Fibroblast of upper back skin (primary cell): ENCODE measurements at places on chromosomes 6 and 20.

- DNase-seq = no peak
Measured at GRCh38 chr6:84774985-84775284, 10.5 kb upstream of the TBX18 start.

DNA sequence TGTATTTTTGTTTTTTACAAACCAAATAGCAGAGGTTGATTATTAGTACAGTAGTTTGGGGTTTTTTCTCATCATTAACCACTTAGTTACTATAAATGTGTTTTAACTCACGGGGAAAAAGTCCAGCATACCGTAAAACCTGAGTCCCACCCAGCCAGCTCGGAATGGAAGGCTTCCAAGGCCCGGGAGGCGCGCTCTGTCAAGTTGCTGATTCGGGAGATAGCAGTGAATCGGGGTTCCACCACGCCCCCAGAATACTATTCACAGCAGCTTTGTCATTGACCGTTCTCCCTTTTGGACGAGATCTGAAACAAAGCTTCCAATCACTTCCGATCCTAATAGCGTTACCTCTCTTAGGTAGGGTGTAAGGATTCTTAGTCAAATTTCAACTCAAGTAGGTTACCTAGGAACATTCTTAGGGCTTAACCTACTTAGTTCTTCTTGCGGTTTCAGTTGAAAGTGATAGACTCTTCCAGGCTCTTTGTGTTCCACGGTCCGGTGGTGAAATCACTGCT is 232.8 kb upstream of the QKI start:
- no peak for DNase-seq

DNA sequence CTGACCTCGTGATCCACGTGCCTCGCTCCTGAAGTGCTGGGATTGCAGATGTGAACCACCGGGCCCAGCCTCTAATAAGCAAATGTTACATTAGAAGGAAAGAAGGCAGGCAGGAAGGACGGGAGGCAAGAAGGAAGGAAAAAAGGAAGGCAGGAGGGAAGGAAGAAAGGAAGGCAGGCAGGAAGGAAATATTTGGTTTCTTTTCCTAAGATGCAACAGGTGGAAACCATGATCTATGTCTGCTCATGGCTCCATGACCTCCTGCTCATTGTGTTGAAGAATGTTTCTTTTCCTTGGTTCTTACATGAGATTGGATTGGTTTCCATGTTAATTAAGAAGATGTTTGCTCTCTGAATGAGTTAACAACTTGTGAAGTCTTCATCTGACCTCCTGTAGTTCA is 91.8 kb upstream of the SNX9 start:
- no peak for DNase-seq

GRCh38 chr6:18503593-18504231 is 116.6 kb downstream of the RNF144B start:
- peak; percentile 81 for DNase-seq

DNA sequence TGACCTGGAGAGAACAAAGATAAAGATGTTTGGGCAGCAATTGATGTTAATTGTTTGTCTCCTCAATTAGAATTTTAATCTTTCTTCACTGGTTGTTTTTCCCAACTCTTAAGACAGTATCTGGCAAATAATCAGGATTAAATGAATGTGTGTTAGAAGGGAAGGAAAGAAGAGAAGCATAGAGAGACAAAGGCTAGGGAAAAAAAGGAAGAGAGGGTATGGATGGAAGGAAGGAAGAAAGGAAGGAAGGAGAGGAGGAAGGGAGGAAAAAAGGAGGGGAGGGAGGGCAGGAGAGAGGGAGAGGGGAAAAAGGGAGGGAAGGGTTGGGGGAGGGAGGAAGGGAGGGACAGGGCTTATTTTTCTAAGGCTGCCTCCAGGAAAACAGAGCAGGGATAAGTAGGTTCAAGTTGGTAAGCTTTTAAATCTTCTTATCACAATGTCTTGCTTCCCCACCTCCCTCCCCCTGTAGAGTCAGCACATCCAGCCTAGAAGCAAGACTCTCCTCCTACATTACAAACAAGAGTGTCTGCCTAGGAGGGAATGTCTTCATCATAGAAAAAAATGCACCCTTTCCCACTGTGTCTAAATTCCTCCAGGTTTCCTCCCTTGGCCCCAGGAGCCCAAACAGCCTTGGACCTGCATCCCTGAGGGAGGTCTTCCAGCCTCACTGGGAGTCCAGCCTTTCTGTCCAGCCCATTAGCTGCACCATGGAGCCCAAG is 447.8 kb upstream of the JARID2 start:
- DNase-seq = peak; percentile 58

DNA sequence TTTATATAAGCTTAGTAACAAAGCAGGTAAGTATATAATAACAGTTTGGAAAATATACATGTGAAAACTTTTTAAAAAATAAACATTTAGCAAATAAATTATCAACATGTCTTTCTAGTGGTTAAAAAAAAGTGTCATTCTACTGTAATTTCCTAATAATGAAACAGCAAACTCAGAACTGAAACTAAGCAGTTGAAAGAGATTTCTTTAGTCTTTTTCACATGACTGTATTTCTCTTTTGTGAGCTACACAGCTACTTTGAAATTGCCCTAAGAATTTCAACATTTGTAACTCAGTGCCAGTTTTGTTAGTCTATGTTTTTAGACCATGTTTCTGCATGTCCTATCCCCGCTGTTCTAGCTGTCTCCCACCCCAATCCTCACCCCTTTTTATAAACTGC is 28.4 kb upstream of the SDHAF4 start:
- DNase-seq = no peak

- DNase-seq = peak; percentile 23
Measured at GRCh38 chr6:110999634-111000270, 17.9 kb downstream of the RPF2 start.

- no peak for DNase-seq
Measured at GRCh38 chr20:57103146-57103800, 163.2 kb downstream of the BMP7 start.

- DNase-seq = peak; percentile 49
Measured at GRCh38 chr6:154156135-154156896, 117.3 kb downstream of the OPRM1 start.

- no peak for DNase-seq
Measured at GRCh38 chr6:129812145-129812777, 48.9 kb downstream of the TMEM244 start.

- DNase-seq = peak; percentile 89
Measured at GRCh38 chr6:166598441-166599138, 12.1 kb upstream of the RAMACL start.

DNA sequence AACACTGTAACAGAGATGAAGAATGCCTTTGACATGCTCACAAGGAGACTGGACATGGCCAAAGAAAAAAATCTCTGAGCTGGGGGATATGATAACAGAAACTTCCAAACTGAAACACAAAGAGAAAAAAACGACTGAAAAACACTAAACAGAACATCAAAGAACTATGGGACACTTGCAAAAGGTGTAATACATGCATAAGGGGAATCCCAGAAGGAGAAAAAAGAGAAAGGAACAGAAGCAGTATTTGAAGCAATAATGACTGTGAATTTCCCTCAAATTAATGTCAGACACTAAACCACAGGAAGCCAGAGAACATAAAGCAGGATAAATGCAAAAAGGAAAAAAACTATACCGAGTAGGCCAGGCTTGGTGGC is 117.4 kb upstream of the ARID1B start:
- no peak for DNase-seq

DNA sequence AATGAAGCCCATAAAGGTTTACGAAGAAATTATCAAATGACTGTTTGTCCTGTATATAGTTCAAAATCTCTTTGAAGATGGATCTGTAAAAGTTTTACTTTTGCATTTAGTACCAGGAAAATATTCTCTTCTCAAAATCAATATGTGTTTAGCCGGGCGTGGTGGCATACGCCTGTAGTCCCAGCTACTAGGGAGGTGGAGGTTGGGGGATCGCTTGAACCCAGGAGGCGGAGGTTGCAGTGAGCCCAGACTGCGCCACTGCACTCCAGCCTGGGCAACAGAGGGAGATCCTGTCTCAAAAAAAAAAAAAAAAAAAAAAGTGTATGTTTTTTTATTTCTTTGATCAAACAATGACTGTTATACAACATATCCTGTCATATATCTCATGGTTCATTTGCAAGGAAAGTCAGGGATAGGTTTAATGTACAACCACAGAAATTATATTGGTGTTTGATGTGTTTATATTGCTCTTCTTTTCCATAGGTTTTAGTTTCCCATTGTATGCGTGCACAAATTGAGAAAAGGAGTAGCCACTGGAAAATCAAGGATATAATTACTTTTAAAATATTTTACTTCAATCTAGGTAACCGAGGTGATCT is 40.1 kb downstream of the SOX4 start:
- no peak for DNase-seq

- no peak for DNase-seq
Measured at GRCh38 chr6:111087871-111088667, 766 bp downstream of the SLC16A10 start.

DNA sequence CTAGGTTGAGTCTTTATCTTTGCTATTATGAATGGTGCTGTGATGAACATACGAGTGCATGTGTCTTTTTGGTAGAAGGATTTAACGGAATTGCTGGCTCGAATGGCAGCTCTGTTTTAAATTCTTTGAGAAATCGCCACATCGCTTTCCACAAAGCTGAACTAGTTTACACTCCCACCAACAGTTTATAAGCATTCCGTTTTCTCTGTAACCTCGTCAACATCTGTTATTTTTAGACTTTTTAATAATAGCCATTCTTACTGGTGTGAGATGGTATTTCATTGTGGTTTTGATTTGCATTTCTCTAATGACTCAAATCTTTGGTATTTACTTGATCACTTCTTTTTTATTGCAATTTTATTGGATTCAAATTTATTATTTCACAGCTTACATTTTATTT is 117.4 kb upstream of the HDGFL1 start:
- DNase-seq = peak; percentile 40

DNA sequence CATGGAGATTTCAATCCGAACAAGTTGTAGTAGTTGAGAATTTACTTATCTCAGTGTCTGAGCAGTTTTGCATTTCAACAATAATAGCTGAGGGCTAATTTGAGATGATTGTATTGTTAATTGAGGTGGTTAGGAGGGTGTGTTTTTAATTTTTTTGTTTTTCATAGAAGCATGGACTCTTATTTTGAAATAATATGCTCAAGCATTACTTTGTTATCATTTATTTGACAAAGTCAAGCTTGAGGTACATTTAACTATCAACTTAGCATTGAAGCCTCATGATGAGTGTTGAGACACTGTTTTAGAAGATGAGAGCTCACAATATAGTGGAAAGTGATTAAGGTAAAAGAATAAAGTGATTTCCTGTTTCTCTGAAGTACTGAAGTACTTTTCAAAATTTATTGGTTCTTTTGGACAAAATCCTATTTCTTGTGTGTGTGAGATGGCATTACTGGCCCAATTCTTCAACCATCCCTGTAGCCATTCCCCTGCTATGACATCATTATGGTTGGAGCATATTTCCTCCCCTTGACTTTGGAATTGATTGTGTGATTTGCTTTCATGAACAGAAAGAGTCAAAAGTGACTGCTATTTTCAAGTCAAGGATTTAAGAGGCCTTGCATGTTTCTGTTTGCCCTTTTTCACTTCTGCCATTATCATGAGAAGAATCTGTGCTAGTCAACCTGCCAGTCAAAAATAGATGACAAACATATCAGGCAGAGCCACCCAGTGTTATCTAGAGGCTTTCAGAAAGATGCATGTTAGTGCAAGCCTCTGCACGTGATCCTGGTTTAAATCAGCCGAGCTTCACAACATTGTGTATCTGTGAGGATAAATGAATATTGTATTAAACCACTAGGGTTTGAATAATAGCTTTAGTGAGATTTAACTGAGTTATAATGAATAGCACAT is 1112.3 kb upstream of the CITED2 start:
- DNase-seq = peak; percentile 62

- no peak for DNase-seq
Measured at GRCh38 chr6:146551545-146551944, 7.9 kb downstream of the RAB32 start.

GRCh38 chr6:15504040-15504495 is 158.8 kb downstream of the DTNBP1 start:
- no peak for DNase-seq

- peak; percentile 35 for DNase-seq
Measured at GRCh38 chr6:44309092-44309491, 4.1 kb downstream of the AARS2 start.

- no peak for DNase-seq
Measured at GRCh38 chr6:90596967-90597539, 10.2 kb upstream of the MAP3K7 start.

GRCh38 chr6:41371461-41371991 is 36.1 kb downstream of the NCR2 start:
- DNase-seq = peak; percentile 45

DNA sequence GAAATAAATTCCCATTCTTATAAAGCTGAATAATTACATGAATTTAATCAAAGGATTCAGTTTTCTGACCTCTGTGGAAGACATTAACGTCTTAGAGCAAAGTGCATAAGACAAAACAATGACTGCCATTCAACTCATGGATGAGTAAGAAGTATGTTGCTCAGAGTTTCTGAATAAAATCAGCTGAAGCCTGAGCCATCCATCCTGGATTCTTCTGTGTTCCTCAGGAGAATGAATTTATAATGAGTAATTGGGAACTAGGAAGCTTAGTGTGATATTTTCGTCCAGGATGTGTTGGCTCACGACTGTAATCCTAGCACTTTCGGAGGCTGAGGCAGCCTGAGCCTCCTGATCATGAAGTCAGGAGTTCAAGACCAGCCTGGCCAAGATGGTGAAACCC is 62.8 kb downstream of the PERP start:
- no peak for DNase-seq

DNA sequence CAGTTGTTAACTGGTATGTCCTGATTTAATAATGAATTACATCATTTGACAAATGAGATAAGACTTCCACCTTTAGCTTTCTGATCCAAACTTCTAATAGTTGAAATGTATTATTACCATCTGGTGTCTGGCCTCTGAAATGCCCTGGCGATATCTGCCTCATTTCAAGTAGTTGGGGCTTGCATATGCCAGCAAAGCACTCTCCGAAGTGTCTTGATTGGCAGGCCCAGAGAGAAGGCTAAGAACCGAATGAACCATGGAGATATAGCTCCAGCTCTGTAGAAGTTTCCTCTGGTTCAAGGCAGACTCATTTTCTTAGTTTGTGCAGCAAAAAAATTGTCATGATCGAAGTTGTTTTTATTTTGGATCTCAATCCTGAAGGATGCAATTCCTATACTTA is 13.4 kb upstream of the HIVEP2 start:
- no peak for DNase-seq

GRCh38 chr6:113654396-113654795 is 202.7 kb upstream of the MARCKS start:
- peak; percentile 46 for DNase-seq

DNA sequence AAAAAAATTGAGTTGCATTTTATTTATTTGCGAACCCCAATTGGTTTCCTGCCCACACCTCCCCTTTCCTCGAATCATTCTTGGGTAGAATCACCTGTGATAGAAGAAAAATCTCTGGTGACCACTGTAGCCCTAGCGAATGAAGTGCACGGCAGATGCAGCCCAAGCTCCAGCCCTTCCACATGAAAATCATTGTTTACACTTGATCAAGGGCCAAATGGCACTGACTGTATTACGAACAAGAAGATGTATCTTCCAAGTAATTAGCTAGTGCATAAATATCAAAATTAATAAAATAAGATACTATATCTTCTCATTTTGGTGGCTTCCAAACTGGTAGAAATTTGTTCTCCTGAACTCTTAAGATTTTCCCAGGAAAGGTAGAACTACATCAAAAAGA is 93.4 kb upstream of the ARID1B start:
- no peak for DNase-seq
